ENCODE measurements at places on chromosomes 16 and 17. TPM values are rescaled to one million over a fixed set of nuclear protein-coding genes. Genes with fewer than 3 reads are reported as not detected.

The C16orf89 gene
- total RNA-seq: not detected

The ZFHX3 gene
- 0.94 TPM for total RNA-seq

The GAS2L2 gene
- not detected for total RNA-seq

The CCL4 gene
- total RNA-seq: 0.59 TPM

The KRT15 gene
- total RNA-seq: not detected

The KRT24 gene
- total RNA-seq: not detected

The TBC1D26 gene
- total RNA-seq: 0.10 TPM

The STH gene
- total RNA-seq: not detected

The AOC2 gene
- total RNA-seq: 2.3 TPM

The BEAN1 gene
- total RNA-seq: not detected

The EARS2 gene
- 10.2 TPM for total RNA-seq

The G6PC1 gene
- not detected for total RNA-seq

The TMEM220 gene
- 0.15 TPM for total RNA-seq

The CSH1 gene
- 11.7 TPM for total RNA-seq

The KRT25 gene
- total RNA-seq: not detected

The USP43 gene
- total RNA-seq: not detected

The PDIA2 gene
- not detected for total RNA-seq

The KRT20 gene
- total RNA-seq: not detected

The C16orf78 gene
- not detected for total RNA-seq

The CCL2 gene
- total RNA-seq: not detected

The DHRS7C gene
- not detected for total RNA-seq

The SPATA2L gene
- total RNA-seq: 15.6 TPM

The KRT33B gene
- not detected for total RNA-seq

The ITGAX gene
- total RNA-seq: 1.9 TPM
